ENCODE measurements at places on chromosomes 11 and 22.
A peak's percentile ranks its signal among the peaks of the same experiment; 100 is the strongest.

GRCh38 chr11:115065830-115066664, 387.7 kb downstream of the NXPE2 start:
- no peak for DNase-seq

- no peak for DNase-seq
Observed at GRCh38 chr11:103380031-103380430, 270.8 kb downstream of the DYNC2H1 start.

GRCh38 chr11:108858622-108859021, 193.8 kb downstream of the DDX10 start:
- DNase-seq = no peak

DNA sequence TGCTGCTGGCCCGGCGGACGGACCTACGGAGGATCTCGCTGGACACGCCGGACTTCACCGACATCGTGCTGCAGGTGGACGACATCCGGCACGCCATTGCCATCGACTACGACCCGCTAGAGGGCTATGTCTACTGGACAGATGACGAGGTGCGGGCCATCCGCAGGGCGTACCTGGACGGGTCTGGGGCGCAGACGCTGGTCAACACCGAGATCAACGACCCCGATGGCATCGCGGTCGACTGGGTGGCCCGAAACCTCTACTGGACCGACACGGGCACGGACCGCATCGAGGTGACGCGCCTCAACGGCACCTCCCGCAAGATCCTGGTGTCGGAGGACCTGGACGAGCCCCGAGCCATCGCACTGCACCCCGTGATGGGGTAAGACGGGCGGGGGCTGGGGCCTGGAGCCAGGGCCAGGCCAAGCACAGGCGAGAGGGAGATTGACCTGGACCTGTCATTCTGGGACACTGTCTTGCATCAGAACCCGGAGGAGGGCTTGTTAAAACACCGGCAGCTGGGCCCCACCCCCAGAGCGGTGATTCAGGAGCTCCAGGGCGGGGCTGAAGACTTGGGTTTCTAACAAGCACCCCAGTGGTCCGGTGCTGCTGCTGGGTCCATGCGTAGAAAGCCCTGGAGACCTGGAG, 74.1 kb downstream of the LRP5 start:
- no peak for DNase-seq

DNA sequence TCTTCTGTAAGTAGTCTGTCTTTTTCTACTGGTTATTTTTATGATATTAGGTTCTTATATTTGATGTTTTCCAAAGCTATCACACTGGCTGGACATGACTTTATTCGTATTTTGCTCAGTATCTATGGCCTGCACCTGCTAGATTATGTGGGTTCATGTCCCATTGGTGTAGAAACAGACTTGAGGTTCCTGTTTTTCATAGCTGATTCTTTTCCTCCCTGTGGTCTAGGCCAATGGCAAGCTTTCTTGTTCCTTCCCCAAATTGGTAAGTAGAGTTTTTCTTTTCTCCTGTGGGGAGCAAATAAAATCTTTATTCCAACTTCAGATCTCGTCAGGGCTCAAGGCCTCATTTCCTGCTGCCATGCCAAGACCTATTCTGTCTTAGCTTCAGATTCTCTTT, 30.2 kb upstream of the SWAP70 start:
- DNase-seq = no peak

GRCh38 chr11:46012185-46012584, 89.7 kb downstream of the LARGE2 start:
- DNase-seq = no peak

- no peak for DNase-seq
Observed at GRCh38 chr22:19466848-19467752, 11.9 kb downstream of the UFD1 start.

- DNase-seq = no peak
Observed at GRCh38 chr11:36343436-36343835, 47.3 kb downstream of the PRR5L start.

DNA sequence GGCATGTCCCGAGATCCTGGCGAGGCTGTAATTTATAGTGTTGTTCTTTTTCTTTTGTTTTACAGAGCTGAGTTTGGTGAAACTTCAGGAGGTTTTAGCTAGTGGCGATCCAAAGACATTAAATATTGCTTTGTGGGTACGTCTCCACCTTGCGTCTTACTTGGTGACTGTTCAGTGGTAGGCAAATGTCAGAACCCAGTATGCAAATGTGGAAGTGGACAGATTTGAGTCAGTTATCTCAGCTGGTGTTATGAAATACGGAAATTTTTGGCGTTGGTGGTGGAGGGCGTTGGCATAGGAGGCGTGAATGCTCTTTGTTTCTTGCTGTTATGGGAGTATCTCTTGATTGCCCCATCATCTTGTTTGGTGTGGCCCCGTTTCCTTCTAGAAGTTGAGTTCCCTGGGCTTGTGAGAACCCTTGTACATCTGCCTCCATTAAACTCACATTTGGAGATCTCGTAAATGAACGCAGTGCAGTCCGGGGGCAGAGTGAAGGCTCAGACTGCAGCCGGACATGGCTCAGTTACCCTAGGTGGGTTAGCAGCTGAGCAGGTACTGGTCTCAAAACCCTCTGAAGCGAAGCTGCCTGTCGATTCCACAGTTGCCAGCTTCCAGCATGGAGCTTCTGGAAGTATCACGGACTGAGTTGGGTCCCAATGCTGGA, 39.9 kb downstream of the PTPRJ start:
- DNase-seq = peak; percentile 72

DNA sequence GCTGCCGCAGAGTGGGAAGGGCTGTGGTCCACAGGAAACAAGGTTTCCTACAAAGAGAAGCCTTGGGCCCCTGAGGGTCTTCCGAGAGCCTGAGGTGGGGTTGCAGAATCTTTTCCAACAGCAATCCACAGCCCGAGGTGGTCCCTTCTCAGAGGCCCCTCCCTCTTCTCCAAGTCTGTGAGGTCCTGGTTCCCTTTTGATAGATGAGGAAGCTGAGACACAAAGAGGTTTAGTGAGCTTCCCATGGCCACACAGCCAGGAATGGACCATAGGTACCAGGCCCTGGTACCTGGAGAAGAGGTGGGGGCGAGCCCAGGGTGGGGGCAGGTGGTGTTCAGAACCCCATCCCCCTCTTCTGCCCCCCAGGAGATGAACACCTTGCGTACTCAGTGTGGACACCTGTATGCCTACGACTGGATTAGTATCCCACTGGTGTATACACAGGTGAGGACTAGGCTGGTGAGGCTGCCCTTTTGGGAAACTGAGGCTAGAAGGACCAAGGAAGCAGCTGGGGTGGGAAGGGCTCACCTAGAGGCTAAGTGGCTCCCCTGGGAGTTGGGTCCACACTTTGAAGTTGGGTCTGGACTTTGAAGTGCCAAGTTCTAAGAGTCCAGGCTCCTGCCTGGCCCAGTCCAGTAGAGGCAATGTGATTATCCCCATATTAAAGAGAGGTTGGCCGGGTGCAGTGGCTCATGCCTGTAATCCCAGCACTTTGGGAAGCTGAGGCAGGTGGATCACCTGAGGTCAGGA, 7.0 kb downstream of the BEST1 start:
- no peak for DNase-seq

DNA sequence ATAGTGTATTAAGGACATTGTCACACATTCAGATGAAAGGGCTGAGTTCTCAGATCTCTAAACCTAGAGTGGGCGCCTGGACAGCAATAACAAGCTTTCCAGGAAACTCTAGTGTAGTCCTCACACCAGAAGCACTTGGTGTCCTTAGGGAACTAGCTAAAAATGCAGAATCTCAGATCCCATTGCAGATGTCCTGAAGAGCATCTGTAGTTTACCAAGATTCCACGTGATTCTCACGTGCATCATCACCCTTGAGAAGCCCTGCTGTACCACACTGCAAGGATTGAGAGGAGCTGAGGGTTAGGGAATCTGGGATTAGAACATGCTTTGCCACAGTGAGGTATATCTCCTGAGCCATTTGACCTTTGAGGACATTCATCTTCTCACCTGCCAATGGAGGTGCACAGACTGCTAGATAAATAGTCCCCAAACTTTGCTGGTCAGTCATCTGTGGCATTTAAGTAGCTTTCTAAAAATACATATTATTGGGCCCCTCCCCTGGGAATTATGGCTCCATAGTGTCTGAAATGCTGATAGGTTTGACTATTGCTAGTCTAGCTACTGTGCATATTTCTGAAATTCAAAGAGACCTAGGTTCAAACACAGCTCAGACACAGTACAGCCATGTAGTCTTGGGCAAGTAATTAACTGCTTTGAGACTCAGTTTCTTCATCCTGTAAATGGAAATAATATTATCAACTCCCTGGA, 1068.9 kb downstream of the OPCML start:
- no peak for DNase-seq

DNA sequence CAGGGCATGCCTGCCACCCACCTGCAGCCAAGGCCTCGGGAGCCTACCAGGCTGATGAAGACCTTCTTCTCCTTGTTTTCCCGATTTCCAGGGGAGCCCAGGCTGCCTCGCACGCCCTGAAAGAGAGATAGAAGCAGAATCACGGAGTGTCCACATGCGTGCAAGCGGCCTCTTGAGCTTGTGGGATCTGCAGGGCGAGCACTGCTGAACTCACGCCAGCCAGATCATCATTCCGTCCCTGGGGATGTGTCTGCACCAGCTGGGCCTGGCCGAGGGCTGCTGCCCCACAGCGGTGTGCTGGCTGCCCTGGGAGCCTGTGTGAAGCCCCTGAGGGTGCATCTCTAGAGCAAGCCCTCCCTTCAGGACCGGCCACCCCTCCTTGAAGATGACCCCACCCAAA, 17.9 kb downstream of the USH1C start:
- DNase-seq = no peak

GRCh38 chr11:114556135-114556534, 3.5 kb downstream of the NXPE1 start:
- DNase-seq = no peak

GRCh38 chr11:22246992-22247391, 54.1 kb downstream of the ANO5 start:
- DNase-seq = no peak

GRCh38 chr11:206526-207207, 532 bp downstream of the BET1L start:
- peak; percentile 36 for DNase-seq

DNA sequence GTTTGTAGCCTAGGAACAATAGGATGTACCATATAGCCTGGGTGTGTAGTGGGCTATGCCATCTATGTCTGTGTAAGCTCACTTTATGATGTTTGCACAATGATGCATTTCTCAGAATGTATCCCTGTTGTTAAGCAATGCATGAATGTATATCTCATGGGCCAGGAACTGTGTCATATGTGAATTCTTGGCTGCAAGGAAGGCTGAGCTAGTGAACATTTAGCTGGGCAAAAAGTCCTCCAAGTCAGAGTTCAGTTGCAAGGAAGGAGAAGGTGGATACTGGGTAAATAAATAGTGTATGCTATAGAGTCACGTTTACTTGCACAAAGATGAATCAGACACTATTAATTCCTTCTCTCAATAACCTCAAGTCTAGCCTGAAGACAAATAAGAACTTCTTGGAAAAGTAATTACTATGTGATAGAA, 136.1 kb downstream of the EHF start:
- DNase-seq = no peak

DNA sequence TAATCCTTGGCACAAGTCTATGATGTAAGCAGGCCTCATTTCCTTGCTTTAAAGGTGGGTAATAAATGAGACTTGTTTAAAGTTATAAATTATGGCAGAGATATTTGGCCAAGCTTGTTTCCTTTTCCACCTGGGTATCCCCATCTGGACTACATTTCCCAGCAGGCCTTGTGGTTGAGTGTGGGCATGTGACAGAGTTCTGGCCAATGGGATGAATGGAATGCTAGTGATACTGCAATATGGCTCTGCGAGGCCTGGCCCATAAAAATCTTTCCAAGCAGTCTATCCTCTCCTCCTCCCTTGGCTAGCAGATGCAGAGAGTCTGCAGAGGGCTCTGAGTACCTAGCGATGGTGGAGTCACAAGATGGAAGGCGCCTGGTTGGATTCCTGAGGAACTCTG, 102.5 kb downstream of the TIMP3 start:
- DNase-seq = no peak

DNA sequence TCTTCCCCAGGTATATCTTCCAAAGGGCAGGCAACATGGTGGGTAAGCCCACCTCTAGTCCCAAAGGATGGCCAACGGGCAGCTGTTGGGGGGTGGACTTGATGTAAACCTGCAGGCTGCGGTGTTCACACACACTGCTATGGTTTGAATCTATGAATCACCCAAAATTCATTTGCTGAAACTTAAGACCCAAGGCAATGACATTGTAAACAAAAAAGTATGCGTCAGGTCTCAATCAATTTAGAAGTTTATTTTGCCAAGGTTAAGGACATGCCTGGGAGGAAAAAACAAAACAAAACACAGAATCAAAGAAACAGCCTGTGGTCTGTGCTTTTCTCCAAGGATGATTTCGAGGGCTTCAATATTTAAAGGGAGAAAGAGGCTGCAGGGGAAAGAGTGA, 18.3 kb downstream of the RCN1 start:
- DNase-seq = no peak

- DNase-seq = no peak
Observed at GRCh38 chr22:27370269-27370668, 431.3 kb downstream of the MN1 start.

DNA sequence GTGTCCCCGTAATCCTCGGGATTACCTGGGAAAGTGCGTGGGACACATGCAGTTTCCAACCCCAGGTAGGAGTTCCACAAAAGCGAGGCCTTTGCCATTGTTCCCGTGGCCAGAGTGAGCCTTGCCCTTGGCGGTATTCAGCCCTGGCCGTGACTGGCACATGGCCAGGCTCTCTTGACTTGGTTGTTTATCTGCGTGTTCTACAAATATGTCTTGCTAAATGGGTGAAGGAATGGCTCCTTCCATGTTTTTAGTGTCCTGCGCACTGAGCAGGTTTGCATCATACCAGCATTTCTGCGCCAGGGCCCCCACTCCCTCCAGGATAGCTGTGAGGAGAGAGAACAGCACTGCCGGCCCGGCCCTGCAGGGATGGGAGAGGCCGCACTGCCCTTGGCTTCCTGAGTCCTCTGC, 20.0 kb downstream of the POLR3H start:
- DNase-seq = no peak

- no peak for DNase-seq
Observed at GRCh38 chr11:86623736-86624135, 48.7 kb downstream of the ME3 start.

DNA sequence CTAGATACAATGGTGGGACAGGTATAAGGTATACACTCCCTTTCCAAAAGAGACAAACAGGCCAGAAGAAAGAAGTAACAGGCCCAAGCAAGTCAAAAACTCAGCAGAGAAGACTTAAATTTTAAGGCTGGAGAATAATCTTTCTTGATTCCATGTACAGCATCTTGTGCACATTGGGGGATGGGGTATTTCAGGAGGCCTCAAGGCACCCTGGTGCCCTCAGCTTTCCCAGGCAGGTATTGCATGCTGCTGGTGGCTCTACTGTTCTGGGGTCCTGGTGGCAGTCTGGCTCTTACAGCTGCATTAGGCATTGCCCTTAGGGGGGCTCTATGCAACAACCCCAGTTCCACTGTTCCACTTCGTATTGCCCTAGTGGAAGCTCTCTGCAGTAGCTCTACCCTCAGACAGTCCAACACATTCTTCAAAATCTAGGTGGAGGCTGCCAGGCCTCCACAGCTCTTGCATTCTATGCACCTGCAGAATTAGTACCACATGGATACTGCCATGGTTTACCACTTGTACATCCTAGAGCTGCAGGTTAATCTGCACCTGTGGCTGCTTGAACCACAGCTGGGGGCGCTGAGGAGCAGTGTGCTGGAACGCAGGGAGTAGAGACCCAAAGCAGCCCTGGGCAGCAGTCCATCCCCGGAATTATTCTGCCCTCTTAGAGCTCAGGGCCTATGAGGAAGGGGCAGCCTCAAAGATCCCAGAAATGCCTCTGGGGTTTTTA, 4.2 kb upstream of the CTSC start:
- DNase-seq = no peak
